ENCODE measurements at places on chromosomes 1 and 21.

- H3K27ac ChIP-seq = no peak overlapping the region
- DNase-seq = no peak
- no peaks in the 10 kb centered on the region for H3K27me3 ChIP-seq
- H3K4me3 ChIP-seq = no peak overlapping the region
Observed at GRCh38 chr1:185911978-185912377, 177.8 kb downstream of the HMCN1 start.

DNA sequence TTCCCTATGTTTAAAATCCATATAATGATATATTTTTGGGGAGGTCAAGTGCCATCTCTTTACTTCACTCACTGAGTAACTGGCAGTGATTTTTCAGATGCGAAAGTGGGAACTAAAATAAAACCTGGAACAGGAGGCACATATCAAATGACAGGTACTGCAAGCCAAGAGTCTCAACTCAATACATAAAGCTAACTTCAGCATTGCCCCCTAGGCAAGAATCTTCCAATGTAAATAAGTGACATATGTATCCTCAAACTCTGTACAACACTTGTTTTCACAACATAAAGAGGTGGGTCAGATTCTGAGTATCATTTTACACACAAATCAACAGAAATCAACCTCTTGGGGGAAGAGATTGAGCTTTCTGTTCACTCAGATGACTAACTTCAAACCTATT is 18.1 kb downstream of the DCAF8 start:
- no peak for DNase-seq
- H3K36me3 ChIP-seq = peaks cover 8% of the 10 kb centered on the region
- no peak overlapping the region for H3K27ac ChIP-seq

DNA sequence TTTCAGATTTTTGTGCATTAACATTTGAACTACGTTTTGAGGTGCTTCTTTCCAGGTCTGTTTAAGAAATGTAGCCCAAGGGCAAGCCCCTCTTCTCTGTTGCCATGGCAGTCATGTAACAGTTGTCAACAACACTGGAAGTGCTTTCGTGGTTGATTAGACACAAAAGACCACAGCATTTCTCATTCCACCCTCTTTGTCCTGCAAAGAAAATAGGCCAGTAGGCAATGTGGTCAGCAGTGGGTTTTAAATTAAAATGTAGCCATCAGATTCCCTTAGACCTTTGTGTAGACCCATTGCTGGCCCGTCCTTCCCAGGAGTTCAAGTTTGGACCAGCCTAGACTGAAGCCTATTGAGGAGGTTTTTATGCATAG is 35.4 kb downstream of the VANGL1 start:
- peak overlapping the region; percentile 35 for H3K27ac ChIP-seq
- no peaks in the 10 kb centered on the region for H3K27me3 ChIP-seq
- DNase-seq = peak; percentile 73
- no peaks in the 10 kb centered on the region for H3K36me3 ChIP-seq
- no peak overlapping the region for H3K4me3 ChIP-seq

DNA sequence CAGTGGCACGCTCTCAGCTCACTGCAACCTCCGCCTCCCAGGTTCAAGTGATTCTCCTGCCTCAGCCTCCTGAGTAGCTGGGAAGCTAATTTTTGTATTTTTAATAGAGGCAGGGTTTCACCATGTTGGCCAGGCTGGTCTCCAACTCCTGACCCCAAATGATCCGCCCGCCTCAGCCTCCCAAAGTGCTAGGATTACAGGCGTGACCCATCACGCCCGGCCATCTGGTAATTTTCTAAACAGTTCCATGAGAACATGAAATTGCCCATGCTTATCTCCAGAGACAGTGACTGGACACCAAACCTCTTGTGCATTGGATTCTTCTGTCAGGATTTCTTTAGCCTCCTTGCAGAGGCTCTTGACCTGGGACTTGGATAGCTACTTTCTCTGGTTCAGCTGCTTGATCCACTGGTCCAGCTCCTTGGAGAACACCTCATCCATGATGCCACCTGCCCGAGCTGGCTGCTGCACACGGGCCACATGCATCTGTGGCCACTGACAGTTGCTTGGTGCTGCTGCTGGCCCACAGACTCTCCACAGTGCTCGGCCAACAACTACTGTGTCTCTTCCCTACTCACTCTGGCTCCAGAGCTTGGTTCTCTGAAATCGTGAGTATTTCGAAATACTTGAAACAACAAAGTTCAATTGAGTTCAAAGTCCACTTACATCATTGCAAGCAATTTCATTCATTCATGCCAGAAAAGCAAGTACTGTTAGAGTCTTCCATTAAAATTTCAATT is 40.0 kb upstream of the CTPS1 start:
- no peaks in the 10 kb centered on the region for H3K4me1 ChIP-seq
- H3K27me3 ChIP-seq = no peaks in the 10 kb centered on the region
- H3K27ac ChIP-seq = no peak overlapping the region
- H3K4me3 ChIP-seq = no peak overlapping the region

DNA sequence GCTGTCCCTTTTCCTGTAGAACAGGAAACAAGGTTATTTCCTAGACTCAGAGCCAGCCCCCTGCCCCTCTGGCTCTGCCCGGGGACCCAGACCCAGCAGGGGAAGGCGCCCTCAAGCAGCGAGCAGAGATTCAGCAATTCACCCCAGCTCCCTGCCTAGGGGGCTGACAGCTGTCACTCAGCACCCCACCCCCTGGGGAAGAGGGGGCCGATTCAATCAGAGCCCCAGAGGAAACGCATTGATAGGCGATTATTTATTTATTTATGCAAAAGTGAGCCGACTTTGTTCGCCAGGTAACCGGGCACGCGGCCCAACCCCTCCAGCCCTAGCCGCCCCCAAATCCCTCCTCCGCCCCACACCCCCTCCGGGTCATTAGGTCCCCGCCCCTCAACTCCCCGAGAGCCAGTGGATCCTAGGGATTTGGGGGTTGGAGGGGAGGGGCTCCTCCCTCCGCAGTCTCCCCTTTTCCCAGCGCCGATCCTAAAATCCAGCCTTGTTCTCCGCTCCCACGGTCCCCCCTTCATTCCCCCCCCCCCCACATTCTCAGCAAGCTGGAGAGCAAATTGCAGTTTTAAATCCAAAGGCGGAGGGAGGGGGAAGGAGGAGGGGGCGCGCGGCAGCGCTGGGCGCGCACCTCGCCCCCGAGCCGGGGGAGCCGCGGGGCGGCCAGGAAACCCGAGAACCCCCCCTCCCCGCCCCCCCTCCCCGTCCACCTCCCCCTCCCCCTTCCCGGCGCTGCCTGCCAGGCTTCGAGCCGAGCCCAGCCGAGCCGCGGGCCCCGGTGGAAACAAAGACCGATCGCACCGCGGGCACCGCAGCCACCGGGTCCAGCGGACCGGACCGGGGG is 1.3 kb downstream of the AHDC1 start:
- H3K4me3 ChIP-seq = peak overlapping the region; percentile 99
- peak overlapping the region; percentile 82 for H3K27ac ChIP-seq
- peaks cover 61% of the 10 kb centered on the region for H3K4me1 ChIP-seq

DNA sequence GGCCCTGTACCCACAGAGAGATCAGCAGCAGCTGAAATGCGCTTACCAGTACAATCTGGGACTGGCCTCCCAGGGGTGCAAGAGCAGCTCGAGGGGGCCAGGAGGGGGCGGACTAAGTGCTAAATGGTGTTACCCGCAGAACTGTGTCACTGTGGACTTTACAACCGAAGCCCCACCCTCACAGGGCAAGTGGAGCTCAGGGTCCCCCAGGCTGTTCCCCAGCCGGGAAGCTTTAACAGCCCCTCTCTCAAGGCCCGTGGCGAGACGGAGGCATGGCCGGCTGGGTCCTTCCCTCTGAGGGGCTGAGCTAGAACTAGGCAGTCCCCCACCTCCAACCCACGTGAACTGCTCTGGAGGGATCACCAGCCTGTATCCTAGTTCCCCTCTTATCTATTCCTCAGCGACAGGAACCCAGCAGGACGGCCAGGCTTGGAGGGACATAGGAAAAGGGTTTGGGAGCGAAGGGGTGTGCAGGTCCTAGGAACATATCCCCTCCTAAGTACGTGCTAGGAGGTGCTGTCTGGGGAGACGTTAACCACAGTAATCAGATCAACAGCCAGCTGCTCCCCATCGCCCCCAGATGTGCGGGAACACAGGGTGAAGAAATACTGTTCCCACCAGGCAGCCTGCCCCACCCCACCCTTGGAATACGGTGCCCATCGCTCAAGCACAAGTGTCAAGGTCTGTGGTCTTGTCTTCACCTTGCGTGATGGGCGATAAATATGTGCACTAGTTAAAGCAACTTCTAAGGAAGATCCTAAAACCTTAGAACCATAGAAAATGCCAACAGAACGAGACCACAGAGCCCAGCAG is 24.4 kb downstream of the ZBTB17 start:
- peak overlapping the region; percentile 100 for H3K27ac ChIP-seq
- peaks cover 59% of the 10 kb centered on the region for H3K4me1 ChIP-seq
- H3K4me3 ChIP-seq = peak overlapping the region; percentile 39
- no peaks in the 10 kb centered on the region for H3K27me3 ChIP-seq
- peak; percentile 85 for DNase-seq

DNA sequence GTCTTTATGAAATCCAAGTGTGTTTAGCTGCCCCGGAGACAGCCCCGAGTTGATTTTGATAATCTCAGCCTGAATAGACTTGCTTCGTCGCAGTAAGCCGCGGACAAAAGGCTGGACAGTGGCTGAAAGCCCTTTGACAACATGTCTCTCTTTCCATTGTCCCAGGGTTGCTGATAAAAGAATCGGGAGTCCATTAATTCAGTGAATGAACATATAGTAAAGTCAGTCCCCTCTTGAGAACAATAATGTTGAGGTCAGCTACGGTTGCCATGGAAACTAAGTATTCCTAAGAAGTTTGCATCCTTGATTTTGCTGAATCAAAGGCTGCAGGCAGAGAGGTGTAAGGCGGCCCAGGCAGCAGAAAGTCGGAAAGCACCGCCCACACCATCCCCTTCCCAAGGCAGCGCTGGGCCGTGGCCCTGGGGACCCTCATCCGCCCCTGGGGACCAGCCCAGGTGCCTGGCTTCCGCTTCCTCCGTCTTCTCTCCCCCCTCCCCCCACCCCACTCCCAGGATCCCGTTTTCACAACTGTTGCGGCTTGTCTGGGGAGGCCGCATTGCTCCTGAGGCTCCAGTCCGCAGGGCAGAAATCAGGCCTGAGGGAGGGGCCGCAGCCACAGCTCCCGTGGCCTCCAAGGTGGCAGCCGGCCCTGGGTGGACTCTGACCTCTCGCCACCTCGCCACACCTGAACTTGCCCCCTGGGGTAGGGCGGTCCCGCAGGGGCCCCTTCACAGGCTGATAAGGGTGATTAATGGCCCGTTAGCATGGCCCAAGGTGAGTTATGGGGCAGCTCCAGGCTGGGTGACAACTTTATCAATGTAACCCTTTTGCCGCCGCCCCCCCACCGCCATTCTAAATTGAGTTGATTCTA is 180.9 kb downstream of the PRDM16 start:
- no peaks in the 10 kb centered on the region for H3K36me3 ChIP-seq
- peak overlapping the region; percentile 7 for H3K4me3 ChIP-seq
- no peak overlapping the region for H3K27ac ChIP-seq
- DNase-seq = peak; percentile 31
- peaks cover 8% of the 10 kb centered on the region for H3K27me3 ChIP-seq
